ENCODE measurements at places on chromosomes 11 and 22. TPM values are rescaled to one million over a fixed set of nuclear protein-coding genes. Genes with fewer than 3 reads are reported as not detected.

The SAA2 gene
- not detected for total RNA-seq

The MRGPRX3 gene
- total RNA-seq: not detected

The FADS3 gene
- 17.3 TPM for total RNA-seq

The OR5P2 gene
- not detected for total RNA-seq

The TRIM44 gene
- total RNA-seq: 29.1 TPM

The PHETA2 gene
- total RNA-seq: 9.8 TPM

The OR10D3 gene
- not detected for total RNA-seq
